ENCODE measurements at places on chromosomes 3 and 15. TPM values are rescaled to one million over a fixed set of nuclear protein-coding genes. Genes with fewer than 3 reads are reported as not detected.

Gene SERINC4
- total RNA-seq, result not detected

Gene MFAP1
- 8.4 TPM for total RNA-seq

Gene NECTIN3
- 28.2 TPM for total RNA-seq

Gene STAC
- total RNA-seq, result 0.92 TPM

DNA sequence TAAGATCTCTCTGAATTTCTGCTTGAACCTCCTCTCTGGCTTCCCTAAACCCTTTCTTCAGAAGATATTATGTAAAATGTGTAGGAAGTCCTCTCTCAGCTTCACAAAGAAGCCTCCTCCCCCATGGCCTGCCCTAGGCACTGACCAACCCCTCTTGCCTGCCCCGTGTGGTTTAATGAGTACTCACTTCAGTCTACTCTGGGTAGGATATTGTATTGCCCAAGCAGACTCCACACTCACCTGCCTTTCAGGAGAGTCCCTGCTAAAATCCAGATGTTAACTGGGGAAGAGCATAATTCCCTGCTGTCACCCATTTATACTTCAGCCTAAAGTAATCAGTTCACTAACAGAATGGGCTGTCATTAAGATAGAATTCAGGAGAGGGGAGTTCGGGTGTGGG lies 2.6 kb upstream of the AGBL1 start:
- no peak overlapping the region for H3K4me3 ChIP-seq
- no peaks in the 10 kb centered on the region for H3K36me3 ChIP-seq
- no peaks in the 10 kb centered on the region for H3K4me1 ChIP-seq
- no peaks in the 10 kb centered on the region for H3K27me3 ChIP-seq
- H3K27ac ChIP-seq, result no peak overlapping the region

DNA sequence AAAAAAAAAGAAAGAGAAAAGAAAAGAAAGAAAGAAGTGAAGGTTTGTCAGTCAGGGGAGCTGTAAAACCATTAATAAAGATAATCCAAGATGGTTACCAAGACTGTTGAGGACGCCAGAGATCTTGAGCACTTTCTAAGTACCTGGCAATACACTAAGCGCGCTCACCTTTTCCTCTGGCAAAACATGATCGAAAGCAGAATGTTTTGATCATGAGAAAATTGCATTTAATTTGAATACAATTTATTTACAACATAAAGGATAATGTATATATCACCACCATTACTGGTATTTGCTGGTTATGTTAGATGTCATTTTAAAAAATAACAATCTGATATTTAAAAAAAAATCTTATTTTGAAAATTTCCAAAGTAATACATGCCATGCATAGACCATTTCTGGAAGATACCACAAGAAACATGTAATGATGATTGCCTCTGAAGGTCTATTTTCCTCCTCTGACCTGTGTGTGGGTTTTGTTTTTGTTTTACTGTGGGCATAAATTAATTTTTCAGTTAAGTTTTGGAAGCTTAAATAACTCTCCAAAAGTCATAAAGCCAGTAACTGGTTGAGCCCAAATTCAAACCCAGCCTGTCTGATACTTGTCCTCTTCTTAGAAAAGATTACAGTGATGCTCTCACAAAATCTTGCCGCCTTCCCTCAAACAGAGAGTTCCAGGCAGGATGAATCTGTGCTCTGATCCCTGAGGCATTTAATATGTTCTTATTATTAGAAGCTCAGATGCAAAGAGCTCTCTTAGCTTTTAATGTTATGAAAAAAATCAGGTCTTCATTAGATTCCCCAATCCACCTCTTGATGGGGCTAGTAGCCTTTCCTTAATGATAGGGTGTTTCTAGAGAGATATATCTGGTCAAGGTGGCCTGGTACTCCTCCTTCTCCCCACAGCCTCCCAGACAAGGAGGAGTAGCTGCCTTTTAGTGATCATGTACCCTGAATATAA lies 2.0 kb downstream of the B2M start:
- H3K4me3 ChIP-seq, result peak overlapping the region; percentile 94
- peak overlapping the region; percentile 100 for H3K27ac ChIP-seq
- H3K36me3 ChIP-seq, result peaks cover 32% of the 10 kb centered on the region
- DNase-seq, result no peak
- H3K27me3 ChIP-seq, result no peaks in the 10 kb centered on the region

DNA sequence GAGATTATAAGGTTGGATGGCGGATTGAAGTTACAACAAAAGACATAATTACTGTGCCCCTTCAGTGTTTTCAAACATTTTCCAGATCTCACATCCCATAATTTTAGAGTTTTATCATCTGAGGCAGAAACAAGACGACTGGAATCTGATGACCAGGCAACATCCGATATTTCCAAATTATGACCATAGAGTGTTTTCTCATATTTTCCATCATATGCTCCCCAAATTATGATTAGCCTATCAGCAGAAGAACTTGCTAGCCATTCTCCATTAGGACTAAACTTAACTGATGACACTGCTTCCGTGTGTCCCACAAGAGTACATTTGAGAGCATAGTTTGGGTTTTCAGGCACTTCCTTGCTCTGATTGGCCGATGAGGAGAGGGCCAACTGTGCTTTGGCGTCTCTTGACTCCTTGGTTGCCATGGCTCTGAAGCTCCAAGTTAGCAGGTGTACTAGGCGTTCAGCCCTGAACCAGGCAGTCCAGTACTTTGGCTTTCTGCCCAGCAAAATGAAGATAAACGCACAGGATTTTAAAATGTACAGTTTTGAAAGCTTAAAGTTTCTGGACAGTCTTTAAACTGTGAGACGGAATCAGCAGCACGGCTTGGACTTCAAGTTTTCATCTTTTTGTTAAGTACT lies 638 bp downstream of the WDR5B start:
- H3K36me3 ChIP-seq, result peaks cover 5% of the 10 kb centered on the region
- H3K27ac ChIP-seq, result peak overlapping the region; percentile 83
- peak overlapping the region; percentile 73 for H3K4me3 ChIP-seq

DNA sequence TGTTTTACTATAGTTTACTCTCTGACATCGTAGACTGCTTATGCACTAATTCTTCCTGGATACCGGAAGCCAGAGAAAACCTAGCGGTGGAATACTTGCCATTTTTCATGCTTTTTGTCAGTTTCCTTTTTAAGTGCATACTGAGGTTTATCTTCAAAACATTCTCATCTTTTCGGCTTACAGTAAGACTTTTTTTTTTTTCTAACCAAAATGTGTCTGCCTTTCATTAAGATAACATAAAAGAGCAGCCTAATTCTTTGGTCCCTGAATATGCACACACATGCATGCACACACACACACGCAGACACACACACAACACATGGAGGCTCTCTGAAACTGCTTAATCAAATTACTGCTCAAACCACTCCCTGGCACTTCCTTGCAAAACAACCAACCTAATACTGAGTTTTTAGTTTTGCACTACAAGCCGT lies 1.3 kb downstream of the ZNF445 start:
- H3K27ac ChIP-seq, result no peak overlapping the region
- H3K27me3 ChIP-seq, result no peaks in the 10 kb centered on the region
- no peak for DNase-seq
- peak overlapping the region; percentile 77 for H3K4me3 ChIP-seq
- H3K4me1 ChIP-seq, result peaks cover 5% of the 10 kb centered on the region

- no peaks in the 10 kb centered on the region for H3K4me1 ChIP-seq
- no peaks in the 10 kb centered on the region for H3K27me3 ChIP-seq
- no peak overlapping the region for H3K27ac ChIP-seq
- peak; percentile 80 for DNase-seq
- no peak overlapping the region for H3K4me3 ChIP-seq
These were observed 18.7 kb upstream of the HES1 start for GRCh38 chr3:194117104-194117845.
